NCI-H2081 (cell line): ENCODE measurements at places on chromosomes 7 and 10.

DNA sequence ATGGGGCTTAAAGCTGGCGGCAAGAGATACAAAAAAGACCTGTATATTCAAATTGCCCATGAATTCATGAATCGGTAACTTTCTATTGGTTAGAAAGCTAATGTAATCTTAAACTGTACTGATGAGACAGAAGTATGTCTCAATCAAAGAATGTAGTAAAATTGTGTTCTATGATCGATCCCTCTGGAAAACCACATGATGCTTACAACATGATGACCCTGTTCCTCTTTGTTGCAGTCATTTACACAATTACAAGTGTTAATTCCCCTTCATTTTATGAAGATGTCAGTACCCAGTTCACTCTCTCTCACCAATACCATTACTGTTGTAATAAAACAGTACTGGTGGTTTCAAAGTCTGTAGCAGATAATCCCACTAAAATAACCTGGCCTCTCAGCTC is 10.1 kb downstream of the KIF5B start:
- DNase-seq = no peak

GRCh38 chr10:97763411-97763810 is 8.4 kb downstream of the SFRP5 start:
- no peak for DNase-seq

DNA sequence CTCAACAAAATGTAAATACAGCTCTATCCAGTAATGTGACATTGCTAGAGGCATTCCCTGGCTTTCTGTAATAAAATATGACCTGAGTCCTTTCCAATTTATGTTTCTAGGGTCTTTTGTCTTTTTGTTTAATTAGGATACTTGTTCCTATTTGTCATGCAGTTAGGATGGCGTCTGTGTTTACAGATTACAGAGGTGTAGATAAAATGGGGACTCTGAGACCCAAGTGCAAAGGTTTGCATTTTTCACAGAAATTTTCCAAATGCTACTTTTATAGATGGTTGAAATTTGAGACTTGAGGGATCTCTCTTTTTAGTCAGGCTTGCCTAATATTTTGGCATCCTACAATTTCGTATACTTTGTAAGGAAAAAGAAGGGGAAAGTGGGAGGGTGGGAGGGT is 332.4 kb downstream of the PTEN start:
- no peak for DNase-seq

GRCh38 chr7:117312593-117313580 is 10.0 kb downstream of the WNT2 start:
- no peak for DNase-seq

GRCh38 chr7:91383053-91383904 is 119.0 kb downstream of the FZD1 start:
- DNase-seq = no peak

DNA sequence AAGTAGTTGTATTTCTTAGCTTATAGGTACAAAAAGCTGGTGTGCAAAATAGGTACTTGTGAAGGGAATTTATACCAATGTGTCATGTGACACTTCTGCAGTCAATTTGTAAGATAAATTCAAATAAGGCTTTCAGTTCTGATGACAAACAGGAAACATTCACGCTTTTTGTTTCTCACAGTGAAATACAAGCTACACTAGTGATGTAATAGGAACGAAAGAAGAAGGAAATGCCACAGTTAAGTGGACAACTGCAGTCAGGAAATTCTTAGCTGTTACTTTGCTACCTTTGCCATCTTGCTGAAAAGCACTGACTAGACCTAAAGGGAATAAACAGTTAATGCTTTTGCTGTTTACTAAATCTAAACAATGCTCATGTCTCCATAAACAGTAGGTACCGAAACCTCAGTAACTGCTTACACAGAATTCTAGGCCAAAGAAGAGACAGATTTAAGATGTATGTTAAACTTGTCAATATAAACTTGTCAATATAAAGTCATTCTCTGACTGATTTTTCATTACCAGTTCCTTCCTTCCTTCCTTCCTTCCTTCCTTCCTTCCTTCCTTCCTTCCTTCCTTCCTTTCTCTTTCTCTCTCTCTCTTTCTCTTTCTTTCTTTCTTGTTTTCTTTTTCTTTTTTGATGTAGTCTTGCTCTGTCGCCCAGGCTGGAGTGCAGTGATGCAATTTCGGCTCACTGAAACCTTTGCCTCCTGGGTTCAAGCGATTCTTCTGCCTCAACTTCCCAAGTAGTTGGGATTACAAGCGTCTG is 10.1 kb downstream of the OTUD1 start:
- no peak for DNase-seq

GRCh38 chr10:34967335-34967880 is 122.7 kb downstream of the CUL2 start:
- no peak for DNase-seq

DNA sequence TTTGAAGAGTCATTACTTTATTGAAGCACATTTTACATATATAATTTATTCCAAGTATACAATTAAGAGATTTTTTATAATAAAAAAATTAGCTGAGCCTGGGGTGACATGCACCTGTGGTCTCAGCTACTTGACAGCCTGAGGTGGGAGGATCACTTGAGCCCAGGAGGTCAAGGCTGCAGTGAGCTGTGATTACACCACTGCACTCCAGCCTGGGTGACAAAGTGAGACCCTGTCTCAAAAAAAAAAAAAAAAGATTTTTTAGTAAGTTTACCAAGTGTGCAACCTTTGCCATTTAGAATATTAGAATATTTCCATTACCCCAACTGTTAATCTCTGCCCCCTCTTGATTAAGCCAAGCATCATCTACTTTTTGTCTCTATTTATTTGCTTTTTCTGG is 196.0 kb downstream of the CCSER2 start:
- DNase-seq = no peak

DNA sequence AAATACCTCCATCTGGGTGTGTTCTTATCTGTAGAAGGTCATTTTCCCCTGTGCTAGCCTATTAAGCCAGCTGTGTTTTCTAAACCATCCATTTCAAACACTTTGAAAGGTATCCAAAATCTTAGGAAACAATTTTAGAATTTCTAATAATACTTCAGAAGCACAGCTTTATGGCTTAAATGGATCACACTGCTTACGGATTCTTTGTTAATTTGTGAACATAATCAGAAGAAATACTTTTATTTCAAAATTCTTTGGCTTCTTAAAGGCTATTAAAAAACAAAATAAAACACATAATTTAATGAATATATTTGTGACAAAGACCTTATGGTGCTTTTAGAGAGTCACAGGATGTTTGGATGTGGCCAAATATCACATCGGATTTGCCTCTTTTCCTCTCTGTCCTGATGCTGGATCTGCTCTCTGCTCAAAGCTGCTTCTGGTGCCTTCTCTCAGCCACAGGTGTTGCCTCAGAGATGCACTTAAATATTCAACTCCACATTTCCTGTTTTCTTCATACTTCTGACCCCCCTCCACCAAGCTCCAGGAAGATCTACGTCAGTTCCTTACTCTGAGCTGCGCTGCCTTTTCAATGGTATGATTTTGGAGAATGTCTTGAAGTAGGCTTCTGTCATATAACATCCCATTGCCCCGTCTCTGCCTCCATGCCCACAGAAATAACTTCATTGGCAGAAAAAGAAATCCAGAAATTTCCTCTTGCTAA is 230.6 kb downstream of the MLLT10 start:
- DNase-seq = no peak

GRCh38 chr7:151245360-151246101 is 3.0 kb downstream of the SMARCD3 start:
- no peak for DNase-seq

- DNase-seq = no peak
These were observed 7.1 kb downstream of the DOCK4 start for GRCh38 chr7:112199035-112199655.

GRCh38 chr10:63976538-63976937 is 455.3 kb downstream of the REEP3 start:
- peak; percentile 30 for DNase-seq

DNA sequence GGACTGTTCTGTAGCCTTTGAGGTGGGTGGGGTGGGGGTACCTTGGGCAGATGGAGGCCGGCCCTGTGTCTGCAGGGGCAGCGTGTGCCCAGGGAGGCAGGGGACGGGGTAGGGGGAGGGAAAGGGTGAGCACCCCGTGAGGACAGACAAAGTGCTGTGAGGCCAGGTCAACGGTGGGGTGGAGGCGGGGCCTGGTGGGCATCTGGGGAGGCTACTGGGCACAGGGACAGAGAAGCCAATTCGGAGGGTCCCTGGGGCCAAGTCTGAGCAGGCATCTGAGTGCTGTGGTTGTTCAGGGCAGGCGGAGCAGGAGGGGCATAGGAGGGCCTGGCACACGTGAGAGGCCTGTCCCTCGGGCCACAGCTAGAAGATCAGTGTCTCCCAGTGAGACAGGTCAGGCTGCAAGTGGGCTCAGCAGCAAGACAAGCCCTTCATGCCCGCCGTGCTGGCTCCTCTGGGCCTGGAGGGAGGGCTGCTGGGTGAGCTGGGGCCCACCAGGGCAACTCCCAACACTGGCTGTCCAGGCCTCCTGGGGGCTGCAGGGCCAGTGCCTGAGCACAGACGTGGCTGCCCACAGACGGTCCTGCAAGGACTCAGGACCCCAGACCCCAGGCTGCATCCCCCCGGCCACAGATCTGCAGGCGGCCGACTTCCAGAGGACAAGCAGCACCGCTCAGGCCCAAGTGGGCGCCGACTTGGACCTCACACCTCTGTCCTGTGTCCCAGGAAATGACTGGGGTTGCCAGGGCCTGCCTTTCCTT is 26.4 kb upstream of the KNDC1 start:
- DNase-seq = no peak

GRCh38 chr10:22606164-22606614 is 108.2 kb downstream of the PIP4K2A start:
- no peak for DNase-seq
